ENCODE measurements at places on chromosomes 3 and 15. TPM values are rescaled to one million over a fixed set of nuclear protein-coding genes. Genes with fewer than 3 reads are reported as not detected.

The P2RY1 gene
- total RNA-seq = 0.92 TPM

DNA sequence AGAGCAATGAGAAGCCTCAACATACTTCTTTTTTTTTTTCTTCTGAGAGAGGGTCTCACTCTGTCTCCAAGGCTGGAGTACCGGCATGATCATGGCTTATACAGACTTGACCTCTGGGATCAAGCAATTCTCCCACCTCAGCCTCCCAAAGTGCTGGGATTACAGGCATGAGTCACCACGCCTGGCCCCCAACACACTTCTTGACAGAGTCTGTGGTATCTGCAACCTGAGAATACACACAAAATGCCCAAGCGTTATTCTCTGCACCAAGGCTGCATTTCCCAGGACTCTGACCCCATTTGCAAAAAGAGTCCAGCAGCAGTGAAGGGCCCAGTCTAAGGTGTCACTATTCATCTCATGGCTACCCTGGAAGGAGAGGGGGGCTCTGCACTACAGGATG, 42.7 kb upstream of the BLM start:
- DNase-seq = no peak

- no peak for DNase-seq
Observed at GRCh38 chr3:183247011-183247589, 6.0 kb upstream of the B3GNT5 start.

DNA sequence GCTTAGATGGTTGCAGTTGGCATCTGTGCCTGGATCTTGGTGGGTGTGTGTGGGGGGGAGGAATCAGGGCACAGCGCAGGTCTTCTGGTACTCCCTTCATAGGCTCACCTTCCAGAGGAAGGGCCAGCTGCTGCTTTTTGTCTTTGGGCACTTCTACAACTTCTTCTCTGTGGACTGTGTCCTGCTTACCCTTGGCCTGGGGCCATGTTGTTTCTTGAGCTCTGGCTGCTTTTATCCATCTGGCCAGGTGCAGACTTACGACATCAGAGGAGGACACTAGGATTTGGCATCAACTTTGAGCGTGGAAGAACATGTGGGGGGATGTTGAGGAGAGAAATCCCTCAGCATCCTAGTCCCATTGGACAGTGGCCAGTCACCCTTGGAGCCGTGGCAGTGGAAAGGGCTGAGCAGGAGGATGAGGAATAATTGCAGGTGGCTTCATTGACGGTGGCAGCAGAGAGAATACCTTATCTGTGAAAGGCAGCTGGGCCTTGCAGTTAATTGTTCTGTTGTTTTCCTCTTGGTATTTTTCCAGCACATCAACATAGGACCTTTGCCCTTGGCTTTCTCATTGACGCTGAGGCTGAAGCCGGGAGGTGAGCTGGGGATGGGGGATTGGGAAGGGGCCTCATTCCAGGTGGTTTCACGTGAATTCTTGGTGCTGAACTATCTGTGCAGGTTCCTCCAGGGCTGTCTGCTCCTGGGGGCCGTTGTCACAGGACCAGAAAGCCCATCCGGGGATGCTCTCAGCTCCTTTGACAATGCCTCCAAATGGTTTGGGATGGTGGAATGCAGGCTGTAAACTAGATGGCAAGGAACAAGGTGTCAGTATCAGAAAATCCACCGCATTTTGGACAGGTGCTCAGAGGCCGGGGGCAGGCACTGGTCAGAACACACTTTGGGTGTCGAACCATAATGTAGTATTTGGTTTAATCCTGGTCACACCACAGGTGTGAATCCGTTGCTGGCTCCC, 9.7 kb downstream of the EPHB1 start:
- DNase-seq = no peak

- DNase-seq = no peak
Observed at GRCh38 chr3:119998166-119998565, 96.1 kb downstream of the GSK3B start.

Data from activated CD4-positive, alpha-beta T cell treated with anti-CD3 and anti-CD28 coated beads, Interleukin-2, amount 10 ng/mL, durations not matched to agents 24 days and 14 days (primary cell).